ENCODE measurements at places on chromosomes 1 and 21.

DNA sequence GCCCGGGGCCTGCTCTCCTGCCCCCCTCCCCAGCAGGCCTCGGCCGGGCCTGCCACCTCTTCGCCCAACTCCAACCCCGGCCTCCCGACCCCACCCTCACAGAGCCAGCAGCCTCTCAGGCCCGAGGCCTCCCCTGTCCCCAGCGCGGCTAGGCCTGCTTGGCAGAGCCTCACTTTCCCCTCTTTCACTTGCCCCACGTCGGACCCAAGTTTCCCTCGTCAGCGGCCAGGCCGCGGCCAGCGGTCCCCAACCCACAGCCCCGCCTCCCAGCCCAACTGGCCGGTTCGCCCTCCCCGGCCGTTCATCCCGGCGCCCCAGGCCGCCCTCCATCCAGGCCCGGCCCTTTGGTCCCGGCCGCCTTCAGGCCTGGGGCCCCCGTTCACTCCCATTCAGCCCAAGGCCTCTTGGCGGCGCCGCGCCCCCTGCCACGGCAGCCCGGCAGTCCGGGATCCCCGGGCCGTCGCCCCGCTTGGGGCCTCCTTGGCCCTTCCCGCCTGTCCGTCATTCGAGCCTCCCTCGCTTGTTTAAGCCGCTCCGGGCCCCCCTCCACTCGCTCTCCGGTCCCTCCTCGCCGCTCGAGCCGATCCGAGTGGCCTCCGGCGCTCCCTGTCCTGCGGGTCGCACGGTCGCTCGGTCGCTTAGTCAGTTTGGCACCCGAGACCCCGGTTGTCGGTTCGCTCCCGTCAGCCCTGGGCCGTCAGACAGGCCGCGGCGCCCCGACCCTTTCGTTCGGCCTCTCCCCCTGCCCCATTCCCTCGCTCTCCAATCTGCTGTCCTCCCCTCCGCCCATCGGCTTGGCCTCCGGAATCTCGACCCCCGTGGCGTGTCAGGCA lies 1.4 kb downstream of the LRRC41 start:
- DNase-seq, result no peak

GRCh38 chr1:29243023-29243870 lies 6.9 kb downstream of the PTPRU start:
- no peak for DNase-seq

DNA sequence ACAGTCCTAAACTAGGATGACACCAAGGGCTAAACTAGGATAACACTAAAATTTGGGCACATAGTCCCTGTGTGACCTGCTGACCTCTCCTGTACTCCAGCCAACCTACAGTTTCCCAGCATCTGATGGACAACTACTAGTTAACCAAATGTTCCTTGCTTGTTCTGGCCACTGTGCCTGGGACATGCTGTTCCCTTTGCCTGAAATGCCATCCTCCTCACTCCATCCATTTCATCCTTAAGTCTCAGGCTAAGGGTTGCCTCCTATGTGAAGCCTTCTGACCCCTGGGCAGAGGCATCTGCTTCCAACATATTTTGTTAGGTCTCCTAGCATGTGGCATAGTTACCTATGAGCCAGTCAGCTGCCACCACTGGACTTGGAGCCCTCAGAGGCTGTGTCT lies 204.9 kb upstream of the JUN start:
- no peak for DNase-seq

DNA sequence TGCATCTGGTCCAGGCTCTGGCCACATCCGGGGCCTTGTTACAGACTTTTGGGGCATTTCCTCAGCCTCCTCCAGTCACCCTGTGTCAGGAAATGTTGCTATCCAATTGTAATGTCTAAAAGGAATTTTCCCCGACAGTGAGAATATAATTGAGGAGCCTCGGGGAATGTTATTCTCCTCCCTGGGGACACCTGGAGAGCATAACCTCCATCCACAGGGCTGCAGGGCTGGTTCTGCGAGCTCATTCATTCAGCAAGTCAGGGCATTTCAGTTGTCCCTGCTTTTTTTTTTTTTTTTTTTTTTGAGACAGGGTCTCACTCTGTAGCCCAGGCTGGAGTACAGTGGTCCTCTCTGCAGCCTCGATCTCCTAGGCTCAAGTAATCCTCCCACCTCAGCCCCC lies 72.6 kb downstream of the MDM4 start:
- DNase-seq, result no peak

- peak; percentile 90 for DNase-seq
Observed at GRCh38 chr1:204506969-204507316, 9.3 kb upstream of the MDM4 start.

GRCh38 chr1:117205368-117205767 lies 5.4 kb downstream of the VTCN1 start:
- DNase-seq, result no peak

DNA sequence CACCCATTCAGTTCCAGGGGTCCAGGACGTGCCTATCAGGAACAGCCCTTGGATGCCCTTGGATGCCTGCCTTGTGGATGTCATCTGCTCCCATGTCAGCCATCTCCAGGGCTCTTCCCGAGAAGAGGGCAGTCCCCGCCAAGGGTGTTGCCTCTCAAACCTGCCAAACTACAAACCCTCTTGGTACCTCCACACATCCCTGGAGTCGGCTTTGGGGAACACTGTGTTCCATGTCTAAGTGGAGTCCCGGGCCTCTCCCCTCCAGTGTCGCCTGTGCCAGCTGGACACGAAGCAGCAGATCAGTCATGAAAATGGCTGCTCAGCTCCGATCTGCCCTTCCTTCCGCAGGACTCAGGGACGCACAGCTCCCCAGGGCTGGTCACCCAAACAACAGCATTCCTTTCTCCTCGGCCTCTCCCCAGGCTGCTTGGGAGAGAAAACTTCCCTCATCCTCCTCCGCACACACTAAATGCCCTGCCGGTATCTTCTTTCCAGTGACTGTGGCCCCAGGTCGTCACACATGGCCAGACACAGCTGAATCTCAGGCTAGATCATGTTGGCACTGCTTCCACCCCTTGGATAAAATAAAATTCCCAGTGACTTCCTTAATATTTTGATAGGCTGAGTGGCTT lies 53.4 kb downstream of the GALNT2 start:
- no peak for DNase-seq

- DNase-seq, result no peak
Observed at GRCh38 chr1:112317611-112318062, 78.4 kb upstream of the CTTNBP2NL start.

Measured in NCI-H1436 treated with DMSO at 0.1 percent for 48 hours (cell line).